Adrenal gland (tissue), 19 donors: ENCODE measurements at places on chromosomes 11 and 22.

DNA sequence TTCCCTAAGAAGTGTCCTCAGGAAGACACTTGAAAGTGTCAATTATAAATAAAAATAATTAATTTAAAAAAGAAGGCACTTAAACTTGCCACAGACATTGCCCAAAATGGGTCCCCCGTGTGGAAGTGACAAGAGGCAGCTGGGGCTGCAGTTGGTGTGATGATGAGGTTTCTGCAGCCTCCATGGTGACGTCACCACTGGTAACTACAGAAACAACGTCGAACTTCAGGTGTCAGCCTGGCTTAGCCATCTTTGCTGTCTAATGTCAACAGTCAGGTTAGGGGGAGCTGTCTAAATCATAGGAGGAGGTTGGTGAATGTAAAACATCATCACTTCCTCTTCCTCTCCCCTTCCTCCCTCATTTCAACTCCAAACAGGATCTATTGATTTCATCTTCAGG is 328.6 kb downstream of the MN1 start:
- no peak for DNase-seq

DNA sequence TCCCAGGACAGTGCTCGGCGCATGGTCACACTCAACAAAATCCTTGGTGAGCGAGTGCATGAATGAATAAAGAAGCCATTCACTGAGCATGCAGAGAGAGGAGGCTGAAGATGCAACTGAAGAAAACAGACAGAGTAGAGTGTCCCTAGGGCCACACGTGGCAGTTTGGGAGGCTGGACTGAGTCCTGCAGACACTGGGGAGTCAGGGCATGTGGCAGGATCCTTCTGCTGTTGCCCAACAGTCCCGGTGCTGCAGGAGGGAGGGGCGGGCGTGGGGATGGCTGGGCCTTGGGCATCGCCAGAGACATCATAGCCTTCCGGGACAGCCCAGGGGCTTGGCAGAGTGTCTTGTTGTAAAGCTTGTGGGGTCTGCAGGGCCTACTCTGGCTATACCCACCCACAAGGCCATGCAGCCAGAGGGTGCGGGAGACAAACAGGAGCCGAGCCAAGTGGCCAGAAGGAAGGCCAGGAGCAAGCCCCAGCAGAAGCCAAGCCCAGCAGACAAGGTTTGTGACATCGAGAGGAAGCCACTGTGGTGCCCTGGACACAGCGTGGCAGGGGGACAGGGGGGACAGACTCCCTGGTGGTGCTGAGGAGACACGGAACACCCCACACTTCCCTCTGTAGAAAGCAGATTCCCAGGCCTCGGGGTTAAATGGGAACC is 26.7 kb upstream of the FBLN1 start:
- DNase-seq = no peak

GRCh38 chr11:86816251-86816726 is 15.9 kb downstream of the PRSS23 start:
- DNase-seq = no peak

- DNase-seq = peak; percentile 41
Measured at GRCh38 chr11:116725434-116726221, 47.2 kb downstream of the BUD13 start.

DNA sequence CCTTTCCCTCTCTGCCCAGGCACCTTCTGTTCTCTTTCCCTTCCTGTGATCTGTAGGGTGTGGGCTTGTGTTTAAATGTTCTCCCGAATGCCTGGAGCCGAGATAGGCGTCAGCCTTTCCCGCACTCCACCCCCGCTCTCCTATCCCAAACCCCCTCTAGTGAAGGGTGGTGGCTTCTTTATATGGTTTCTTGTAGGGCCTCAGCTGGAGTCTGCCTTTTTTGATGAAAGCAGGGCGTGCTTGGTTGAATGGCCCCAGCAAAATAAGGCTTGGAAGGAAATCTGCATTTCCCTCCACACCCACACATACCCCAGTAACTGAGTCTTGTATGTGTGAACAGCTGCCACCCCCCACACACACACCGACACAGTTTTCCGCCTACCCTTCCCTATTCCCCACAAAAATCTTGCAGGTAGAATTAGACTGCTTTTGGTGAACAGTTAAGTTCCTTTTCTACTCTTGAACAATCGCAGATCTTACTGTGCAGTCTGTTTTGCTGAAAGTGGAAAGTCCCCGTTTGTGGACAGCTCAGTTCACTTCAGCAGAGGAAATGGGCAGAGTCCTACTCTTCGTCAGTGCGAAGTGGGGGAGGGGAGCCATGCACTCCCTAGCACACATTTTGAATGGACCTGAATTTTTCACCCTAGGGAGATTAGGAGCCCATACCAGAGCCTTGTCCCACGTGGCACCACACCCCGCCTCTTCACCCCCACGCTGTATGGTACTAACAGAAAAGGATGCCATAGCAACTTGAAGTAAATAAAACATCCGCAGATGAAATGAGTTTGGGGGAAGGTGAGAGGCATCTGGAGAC is 25.5 kb upstream of the GRK2 start:
- peak; percentile 76 for DNase-seq

DNA sequence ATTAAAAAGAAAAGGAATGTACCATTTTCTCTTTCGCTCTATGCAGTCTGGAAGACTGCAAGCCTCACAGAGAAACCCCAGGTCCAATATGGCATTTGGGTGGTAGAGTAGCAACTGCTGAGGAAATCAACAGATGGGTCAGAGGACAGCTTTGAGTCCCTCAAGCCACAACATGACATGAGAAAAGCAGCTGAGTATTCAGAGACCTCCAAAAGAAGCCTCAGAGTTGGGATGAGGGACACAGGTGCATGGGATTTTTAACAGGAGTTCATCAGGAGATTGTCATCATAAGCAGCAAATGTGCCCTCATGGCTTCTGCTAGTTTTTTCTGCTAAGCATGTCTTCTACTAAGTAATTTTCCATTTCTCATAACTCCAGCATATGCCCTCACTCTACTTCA is 111.6 kb downstream of the BLID start:
- DNase-seq = no peak

DNA sequence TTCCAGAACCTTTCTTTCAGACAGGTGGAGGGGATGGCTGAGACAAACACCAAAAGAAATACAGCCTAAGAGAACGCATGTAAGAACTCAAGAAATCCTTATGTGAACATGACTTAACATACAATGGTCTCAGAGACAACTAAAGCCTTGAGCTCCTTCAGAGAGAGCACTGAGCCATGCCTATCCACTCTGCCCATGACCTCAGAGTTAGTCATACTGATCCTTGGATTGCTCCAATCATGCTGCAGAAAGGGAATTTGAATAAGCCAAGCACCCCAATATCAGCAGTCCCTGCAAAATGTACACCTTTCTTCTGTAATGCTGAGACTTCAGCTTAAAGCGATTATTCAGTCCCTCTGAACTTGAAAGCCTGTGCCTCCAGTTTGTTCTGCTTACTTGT is 43.2 kb upstream of the CHKA start:
- DNase-seq = no peak

DNA sequence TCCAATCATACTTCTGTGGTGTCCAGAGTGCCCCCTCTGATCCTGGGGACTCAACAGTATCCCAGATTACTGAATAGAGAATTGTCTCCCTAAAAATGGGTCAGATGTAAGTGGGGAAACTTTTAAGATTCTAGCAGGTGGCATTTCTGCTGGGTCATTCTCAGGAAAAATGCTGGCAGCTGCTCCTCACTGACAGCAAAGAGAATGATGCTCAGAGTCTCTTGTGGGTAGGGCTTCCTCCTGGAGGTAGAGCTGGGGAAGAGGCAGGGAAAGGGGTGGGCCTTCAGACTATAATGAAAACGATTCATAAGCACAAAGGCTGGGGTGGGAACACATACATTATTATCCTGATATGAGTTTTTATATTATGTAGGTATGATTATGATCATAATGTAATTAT is 647.2 kb downstream of the NELL1 start:
- no peak for DNase-seq

- no peak for DNase-seq
Measured at GRCh38 chr11:134792044-134792443, 380.0 kb upstream of the B3GAT1 start.

GRCh38 chr11:83456566-83456965 is 170.4 kb upstream of the CCDC90B start:
- no peak for DNase-seq

DNA sequence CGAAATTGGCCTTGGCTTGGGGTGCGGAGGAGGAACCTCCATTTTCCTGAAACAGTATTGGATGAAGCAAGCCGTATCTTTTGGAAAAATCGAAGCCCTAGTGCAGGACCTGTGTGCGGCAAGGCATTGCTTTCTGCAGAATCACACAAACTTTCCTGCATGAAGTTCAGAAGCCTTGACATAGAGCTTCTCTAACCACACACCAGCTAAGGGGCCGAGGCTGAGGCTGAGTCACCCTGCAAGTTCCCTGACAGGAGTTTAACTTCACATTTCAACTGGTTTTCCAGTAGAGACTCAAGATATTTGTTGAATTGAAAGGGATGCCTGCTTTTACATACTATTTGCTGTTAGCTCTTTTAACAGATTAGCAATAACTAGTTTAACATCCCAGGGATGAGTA is 67.8 kb downstream of the TCF20 start:
- peak; percentile 43 for DNase-seq

- no peak for DNase-seq
Measured at GRCh38 chr22:48954781-48955311, 872.8 kb downstream of the BRD1 start.

DNA sequence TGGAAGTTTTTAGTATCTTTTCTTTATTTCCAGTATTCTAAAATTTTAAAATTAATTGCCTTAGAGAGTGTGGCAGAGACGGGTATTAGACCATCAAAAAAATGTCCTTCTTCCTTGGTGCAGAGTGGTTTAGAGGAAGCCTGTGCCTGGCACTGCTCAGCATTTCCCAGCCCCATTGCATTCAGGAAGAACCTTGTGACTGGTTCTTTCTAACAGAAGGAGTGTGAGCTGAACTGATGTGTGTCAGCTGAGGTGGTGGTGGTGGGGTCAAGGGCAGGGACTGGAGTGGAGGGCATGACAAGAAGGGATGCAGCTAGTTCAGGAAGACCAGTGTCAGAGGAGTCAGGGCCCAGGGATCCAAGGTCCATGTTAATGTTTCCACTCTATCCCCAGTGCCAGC is 58.7 kb upstream of the FDX1 start:
- DNase-seq = no peak

DNA sequence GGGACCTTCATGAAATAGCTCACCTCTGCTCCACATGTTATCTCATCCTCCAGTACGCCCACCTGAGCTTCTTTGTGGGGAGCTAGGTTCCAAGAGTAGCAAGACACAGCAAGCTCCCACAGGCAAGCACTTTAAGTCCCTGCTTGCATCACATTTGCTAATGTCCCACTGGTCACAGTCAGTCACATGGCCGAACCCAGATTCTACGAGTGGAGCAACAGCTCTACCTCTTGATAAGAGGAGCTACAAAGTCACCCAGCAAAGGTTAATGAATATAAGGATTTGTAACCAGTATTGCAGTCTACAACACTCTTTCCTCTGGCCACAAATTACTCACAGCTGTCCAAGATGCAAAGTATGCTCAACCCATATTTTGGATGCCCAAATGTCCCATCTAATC is 15.2 kb upstream of the MS4A15 start:
- no peak for DNase-seq

DNA sequence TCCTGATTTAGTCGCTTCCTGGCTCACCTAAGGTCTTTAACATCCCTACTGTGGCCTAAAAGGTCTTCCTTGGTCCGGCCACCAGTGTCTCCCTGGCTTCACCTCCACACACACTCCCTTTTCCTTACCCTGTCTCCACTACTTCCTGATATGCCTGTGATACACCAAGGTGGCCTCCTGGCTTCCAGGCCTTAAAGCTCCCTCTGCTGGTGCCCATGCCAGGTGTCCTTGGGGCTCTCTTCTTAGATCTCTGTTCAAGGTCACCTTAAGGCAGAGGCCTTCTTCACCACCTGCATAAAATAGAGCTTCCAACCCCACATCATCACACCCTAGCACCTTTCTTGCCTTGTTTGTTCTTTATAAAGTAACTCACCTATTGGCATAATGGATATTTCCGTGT is 787.7 kb downstream of the NTM start:
- DNase-seq = no peak

- DNase-seq = no peak
Measured at GRCh38 chr22:45683248-45683647, 11.6 kb downstream of the ATXN10 start.

- DNase-seq = no peak
Measured at GRCh38 chr22:36946421-36947158, 33.2 kb downstream of the CSF2RB start.

DNA sequence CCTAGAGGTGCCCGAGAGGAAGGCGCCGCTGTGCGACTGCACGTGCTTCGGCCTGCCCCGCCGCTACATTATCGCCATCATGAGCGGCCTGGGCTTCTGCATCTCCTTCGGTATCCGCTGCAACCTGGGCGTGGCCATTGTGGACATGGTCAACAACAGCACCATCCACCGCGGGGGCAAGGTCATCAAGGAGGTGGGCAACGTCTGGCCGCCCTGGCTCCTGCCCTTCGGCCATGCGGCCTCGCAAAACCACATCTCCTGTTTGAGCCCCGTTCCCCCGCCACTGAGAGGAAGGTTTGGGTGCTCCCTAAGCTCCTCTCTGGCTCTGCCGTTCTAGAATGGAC is 3.4 kb downstream of the SLC17A6 start:
- DNase-seq = no peak

DNA sequence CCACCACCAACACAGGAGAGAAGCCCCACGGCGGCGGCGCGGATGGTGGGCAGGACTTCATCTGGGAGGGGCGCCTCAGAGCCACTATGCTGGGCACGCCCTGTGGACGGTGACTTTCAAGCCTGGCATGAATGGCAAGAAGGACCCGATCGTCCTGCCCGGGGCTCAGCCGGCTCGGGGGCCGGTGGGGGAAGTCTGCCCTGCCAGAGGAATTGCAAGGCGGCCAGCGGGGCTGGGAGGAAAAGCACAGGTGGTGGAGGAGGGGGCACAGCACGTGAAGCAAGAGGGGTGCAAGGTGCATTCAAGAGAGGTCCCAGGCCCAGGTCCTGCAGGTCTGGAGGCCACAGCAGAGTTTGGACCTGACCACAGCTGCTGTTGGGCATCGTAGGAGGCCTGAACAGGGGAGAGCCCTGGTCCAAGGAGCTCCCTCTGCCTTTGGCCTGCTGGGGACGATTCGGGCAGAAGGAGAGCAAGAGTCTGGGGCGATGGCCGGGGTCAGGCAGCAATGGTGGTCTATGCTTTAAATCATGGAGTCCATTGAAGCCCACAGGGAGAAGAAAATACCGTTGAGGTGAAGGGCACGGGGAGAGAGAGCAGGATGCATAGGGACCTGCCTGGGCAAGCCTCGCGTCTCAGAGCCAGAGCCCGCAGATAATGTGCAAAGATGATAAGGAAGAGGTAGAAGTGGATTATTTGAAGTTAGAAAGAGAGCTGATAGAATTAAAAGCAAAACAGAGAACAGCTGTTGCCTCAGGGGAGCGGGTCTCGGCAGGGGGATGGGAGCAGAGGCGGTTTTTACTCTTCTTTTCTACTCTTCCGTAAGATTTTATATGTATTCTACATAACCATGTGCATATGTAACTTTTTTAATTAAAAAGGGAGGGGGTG is 82.6 kb upstream of the SHISAL1 start:
- DNase-seq = peak; percentile 1

- no peak for DNase-seq
Measured at GRCh38 chr11:86917589-86917988, 37.6 kb downstream of the FZD4 start.

DNA sequence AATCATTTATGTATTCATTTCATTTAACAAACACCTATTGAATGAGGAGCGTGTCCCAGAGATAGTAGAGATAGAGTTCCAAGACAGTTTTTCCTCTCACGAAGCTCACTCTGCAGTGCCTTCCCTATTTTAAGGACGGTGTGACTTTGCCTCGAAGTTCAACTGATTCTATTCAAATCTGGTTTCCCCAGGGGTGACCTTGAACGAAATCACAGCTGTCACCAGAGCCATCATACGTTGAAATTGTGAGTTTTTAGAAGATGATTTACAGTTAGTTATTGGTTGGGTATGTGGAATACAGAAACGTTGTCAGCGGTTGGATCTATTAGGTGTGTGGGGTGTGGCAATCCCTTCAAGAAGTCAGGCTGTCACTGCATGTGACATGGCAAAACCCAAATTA is 33.9 kb upstream of the SESN3 start:
- no peak for DNase-seq
